ENCODE measurements at places on chromosomes 11 and 22.

GRCh38 chr11:60064111-60064510 lies 7.6 kb downstream of the MS4A3 start:
- no peak for DNase-seq

GRCh38 chr11:87399341-87399740 lies 361.6 kb downstream of the TMEM135 start:
- no peak for DNase-seq

GRCh38 chr11:62147545-62147944 lies 23.7 kb downstream of the INCENP start:
- DNase-seq = no peak

- DNase-seq = no peak
Measured at GRCh38 chr11:4090258-4090657, 4.3 kb upstream of the RRM1 start.

DNA sequence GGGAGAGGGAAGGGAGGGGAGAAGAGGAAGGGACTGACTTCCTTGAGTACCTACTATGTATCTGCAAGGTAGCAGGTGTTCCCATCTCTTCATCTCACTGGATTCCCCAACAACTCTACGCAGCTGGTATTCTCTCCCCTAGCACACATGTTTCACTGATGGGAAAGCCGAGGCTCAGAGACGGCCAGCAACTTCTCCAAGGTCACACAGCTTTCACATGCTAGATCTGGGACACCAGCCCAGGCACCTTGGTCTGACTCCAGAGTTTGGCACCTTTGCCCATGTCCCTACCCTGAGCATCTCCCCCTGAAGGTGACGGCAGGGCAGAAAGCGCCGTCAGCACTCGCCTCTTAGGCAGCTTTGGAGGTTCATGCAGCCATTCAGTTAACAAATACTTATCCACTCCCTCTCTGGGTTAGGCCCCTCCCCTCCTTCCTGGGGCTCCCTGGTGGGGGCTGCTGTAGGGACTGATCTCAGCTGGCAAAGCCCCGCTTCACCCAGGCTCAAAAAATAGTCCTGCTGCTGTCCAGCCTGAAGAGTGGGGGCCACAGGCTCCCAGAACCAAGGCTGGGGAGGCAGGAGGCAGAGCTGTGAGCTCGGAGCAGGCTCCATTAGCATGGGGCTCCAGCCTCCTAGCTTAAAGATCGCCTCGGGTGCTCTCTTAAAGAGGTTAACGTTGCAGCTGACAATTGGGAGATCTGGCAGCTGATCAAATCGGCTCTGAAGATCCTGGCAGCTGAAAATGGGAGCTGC lies 79.4 kb downstream of the IGLL1 start:
- DNase-seq = no peak

- DNase-seq = no peak
Measured at GRCh38 chr11:86743223-86744118, 56.9 kb upstream of the PRSS23 start.

- no peak for DNase-seq
Measured at GRCh38 chr11:1998290-1998689, 648 bp upstream of the H19 start.

All from activated naive CD8-positive, alpha-beta T cell treated with anti-CD3 and anti-CD28 coated beads, Interleukin-2, amount 50 U/mL, for 16 hours (primary cell).